SW480 (cell line): ENCODE measurements at places on chromosomes 1 and 21.

DNA sequence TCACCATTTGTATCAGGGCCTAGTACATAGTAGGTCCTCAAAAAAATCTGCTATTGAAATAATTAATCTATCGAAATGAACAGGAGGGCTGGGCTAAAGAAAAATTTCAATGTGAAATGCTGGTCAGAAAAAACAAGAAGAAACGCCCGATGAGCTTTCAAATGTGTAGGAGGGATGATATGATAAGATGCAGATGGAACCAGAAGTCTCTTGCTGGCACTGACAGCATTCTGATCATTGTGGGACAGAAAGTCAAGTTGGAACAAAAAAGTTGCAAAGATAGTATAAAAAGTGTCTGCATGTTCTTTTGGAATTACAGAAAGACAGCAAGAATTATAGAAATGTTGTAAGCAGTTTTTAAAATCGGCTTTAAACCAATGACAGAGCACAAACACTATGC is 11.1 kb downstream of the G0S2 start:
- DNase-seq = no peak

GRCh38 chr1:235643837-235644692 is 5.5 kb downstream of the GNG4 start:
- DNase-seq = no peak

GRCh38 chr21:25512095-25513081 is 94.9 kb downstream of the MRPL39 start:
- no peak for DNase-seq

- DNase-seq = no peak
Observed at GRCh38 chr21:39062196-39062595, 121.1 kb downstream of the PSMG1 start.

- peak; percentile 14 for DNase-seq
Observed at GRCh38 chr1:114956570-114956969, 73.1 kb upstream of the TSHB start.

DNA sequence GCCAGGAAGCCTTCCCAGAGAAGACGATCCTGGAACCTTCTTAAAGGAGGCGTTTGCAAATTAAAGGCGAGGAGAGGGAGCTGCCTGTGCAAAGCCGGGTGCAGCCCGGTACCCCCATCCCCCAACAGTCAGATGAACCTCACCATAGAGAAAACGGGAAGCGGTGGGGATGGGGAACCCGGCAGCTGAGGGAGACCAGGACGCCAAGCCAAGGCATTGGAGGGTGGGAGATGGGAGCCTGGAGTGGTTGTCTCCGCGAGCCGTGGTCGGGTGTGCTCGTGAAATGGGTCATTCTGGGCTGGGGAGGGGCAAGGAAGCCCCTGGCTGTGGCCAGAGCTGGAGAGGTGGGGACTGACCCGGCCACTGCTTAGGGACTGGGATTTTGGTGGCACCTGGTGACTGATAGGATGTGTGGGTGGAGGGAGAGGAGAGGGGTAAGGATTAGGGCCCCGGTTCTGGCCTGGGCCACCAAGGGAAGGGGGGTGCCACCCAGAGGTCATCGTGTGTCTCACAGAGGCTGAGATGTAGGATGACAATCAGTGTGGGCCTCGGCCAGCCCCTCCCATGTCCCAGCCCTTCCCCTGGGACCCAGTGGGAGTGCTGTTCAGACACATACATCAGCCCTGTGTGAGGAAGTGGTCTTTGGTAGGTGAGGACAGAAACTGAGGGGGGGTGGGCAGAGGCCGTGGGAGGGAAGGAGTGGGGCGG is 676 bp upstream of the PADI2 start:
- no peak for DNase-seq

GRCh38 chr1:29538586-29538985 is 302.3 kb downstream of the PTPRU start:
- no peak for DNase-seq

DNA sequence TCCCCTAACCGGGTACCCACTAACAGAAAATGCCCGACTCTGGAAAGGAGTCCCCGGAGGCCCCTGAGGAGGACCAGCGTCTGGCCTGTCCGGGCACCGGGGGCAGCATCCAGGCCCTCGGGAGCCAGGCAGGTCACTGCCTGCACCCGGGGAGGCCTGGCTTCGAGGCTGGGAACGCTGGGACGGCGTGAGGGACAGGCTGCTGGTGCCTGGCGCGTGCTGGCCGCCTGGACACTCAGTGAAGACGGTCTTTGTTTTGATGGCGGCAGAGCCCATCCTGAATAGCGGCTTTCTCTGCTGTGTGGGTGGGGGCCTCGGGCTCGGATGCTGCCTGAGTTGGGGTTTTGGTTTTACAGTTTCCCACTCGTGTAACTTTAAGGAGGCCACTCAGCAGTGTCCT is 37.6 kb downstream of the PRKCZ start:
- no peak for DNase-seq

DNA sequence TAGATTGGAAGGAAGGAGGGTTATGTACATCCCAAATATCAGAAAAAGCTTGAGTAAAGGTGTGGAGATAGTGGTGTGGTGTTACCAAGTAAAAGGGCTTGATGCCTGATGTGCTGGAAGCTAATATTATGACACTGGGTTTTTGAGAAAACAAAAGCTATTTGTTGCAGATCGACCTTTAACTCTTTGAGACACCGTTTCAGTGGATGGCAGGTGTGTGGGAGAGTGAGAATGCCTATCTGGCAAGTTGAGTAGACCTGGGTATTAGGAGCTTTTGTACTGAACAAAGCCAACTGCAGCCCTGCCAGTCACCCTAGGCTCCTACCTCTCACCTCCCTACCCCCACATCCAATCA is 1.4 kb downstream of the MMACHC start:
- no peak for DNase-seq

DNA sequence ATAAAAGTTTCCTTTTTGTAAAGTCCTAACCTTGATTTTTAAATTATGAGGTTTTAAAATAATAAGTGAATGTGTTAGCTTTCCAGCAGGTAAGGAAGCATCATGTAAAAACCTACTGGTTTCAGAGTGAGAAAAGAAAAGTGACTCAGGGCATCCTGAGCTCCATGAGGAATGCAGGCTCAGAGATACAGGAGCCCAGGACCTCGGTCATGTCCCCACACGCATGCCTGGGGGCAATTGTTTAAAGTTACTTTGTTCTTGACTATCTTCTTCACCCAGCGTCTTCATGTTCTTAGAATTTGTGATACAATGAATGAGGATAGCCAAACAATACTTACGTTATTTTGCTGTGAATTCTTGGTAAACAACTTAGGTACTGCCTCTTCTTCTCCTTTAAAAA is 117.4 kb upstream of the PLPPR5 start:
- DNase-seq = no peak

- DNase-seq = no peak
Observed at GRCh38 chr1:2344121-2344681, 47.2 kb downstream of the MORN1 start.

DNA sequence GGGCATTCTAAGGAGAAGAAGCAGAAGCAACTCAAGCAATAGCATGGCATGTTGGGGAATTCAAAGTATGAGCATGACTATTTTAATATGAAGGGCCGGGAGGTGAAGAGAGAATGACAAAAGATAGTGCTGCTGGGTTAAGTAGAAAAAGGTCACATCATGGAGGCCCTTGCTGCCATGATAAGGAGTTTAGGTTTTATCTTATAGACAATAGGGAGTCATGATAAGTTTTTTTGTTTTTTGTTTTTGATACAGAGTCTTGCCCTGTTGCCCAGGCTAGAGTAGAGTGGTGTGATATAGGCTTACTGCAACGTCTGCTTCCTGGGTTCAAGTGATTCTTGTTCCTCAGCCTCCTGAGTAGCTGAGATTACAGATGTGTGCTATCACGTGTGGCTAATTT is 3.1 kb downstream of the BNIPL start:
- no peak for DNase-seq

DNA sequence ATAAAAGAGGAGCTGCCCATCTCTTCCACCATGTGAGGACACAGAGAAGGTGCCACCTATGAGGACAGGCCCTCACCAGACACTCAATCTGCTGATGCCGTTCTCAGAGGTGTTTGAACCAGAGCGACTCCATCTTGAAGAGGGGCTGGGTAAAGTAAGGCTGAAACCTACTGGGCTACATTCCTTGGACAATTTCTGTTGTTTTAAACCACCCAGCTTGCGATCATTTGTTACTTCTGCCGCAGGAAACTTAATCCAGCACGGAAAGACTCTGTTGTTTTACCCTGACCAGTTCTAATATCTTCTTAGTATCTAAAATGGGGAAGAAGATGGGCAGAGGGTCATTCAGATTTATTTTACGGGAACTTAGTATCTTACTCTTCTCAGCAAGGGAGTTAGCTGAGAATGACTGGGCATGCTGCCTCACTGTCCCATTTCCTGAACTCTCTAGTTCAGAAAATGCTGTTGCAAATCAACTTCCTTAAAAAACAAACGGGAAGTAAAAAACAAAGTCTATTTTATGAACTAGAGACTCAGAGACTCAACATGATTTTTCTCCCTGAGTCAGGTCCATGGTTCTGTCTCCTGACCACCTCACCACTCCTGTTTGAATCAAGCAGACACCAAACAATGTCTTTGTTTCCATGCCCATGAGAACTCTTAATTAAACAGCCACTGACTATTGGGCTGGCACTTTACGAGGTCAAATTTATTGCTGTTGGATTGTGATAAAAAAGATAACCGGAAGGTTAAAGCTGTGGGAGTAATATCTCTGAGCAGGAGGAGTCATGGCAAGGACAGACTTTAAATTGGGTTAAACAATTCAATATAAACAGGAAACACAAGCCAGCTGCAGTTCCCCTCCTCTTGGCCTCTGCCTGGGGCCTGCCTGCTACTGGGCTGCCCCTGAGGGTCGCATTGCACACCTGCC is 23.8 kb upstream of the IFNAR1 start:
- no peak for DNase-seq

DNA sequence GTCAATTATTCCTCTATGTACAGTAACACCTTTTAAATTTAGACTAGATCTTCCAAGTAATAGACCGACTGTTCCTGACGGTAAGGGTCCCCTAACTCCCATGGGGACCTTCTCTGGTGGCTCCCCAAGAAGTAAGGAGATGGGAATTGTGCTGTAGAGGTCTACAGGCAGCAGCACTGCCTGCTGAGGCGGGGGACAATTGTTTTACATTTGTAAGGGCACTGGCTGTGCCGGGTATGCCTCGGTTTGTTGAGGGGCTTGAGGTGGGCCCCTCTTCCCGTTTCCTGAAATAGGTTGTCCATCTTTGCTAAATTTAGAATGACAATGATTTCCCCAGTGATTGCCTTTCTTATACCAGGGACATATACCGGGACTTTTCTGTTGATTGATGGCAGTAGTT is 13.1 kb upstream of the L1TD1 start:
- no peak for DNase-seq

- no peak for DNase-seq
Observed at GRCh38 chr1:112961072-112961471, 5.1 kb upstream of the SLC16A1 start.

DNA sequence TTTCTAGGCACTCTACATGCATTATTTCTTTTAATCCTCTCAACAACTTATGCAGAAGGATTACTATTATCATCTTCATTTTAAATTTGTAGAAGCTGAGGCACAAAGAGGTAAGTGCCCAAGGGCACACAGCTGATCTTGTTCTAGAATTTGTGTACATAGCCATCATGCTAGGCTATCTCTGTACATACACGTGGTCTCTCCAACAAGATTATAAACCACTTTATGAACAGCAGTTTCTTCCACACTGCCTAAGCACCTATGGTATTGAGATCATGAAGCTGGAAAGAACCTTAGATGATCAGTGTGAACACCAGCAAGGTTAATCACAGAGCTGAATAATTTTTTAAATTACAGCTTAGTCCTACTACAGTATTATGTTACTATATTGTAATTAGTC is 28.9 kb downstream of the UCHL5 start:
- DNase-seq = no peak

GRCh38 chr1:68954841-68955240 is 458.0 kb upstream of the DEPDC1 start:
- peak; percentile 5 for DNase-seq

GRCh38 chr1:225650179-225650578 is 2.7 kb downstream of the ENAH start:
- DNase-seq = no peak

DNA sequence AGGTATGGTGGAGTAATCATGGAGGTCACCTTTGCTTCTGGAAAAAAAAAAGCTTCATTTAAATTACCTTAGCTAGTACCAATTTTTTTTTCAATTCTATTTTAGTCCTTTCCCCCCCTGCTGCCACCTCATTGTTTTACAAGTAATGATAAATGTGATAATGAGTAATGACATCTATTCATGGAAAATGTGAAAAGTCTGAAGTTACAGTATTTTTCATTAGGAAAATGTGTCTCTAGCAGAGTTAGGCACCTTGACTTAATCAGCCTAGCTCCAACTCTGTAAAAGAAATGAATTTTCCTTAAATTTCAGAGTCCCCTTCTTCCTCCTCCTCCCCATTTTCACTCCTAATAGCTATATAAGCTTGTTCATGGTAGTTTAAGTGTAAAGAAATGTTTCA is 204.9 kb upstream of the USP25 start:
- DNase-seq = no peak

DNA sequence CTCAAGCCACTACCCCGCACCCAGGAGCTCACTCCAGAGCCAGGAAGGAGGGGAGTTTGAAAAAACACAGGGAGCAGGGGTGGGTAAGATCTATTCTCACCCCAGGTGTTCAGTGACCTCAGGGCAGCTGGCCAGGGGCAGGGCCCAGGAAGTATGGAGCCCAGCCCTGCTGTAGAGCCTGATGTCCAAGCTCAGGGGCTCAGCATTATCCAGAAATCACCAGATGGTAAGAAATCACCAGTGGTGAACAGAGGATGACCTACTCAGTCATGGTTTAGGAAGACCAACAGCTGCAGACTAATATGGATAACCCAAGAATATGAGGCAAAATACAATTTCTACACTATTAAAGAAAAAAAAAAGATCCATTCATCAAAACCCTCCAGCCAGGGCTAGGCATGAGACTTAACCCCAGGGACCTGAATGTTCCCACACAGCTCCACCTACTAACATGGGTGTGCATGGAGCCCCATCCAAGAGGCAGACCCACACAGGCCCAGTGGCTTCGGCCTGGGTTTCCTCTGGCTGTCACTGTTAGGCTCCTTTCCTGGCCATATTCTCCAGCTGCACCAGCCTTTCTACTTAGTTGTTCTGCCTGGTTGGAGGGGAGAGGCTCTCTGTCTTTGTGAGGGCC is 67.6 kb downstream of the KCNN3 start:
- no peak for DNase-seq

- DNase-seq = peak; percentile 51
Observed at GRCh38 chr1:233359431-233359830, 31.9 kb downstream of the MAP3K21 start.

DNA sequence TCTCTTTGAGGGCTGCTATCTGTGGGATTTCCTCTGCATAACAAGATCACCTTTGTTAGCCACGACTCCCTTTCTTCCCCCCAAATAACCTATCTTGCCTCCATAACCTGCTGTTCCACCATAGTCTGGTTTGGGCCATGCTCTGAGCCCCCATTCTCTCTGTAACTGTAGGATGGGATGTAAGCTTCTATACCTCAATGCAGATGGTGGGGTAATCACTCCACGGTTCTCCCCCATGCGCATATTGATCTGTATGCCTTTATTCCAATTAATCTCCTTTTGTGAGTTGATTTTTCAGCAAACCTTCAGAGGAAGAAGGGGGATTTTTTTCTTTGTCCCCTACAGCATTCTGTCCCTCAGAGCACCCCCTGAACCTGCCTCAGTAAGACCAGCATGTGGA is 170.1 kb upstream of the IRF2BP2 start:
- DNase-seq = no peak

- DNase-seq = no peak
Observed at GRCh38 chr1:226678251-226678650, 60.8 kb downstream of the ITPKB start.
